ENCODE measurements at places on chromosomes 11 and 22.

DNA sequence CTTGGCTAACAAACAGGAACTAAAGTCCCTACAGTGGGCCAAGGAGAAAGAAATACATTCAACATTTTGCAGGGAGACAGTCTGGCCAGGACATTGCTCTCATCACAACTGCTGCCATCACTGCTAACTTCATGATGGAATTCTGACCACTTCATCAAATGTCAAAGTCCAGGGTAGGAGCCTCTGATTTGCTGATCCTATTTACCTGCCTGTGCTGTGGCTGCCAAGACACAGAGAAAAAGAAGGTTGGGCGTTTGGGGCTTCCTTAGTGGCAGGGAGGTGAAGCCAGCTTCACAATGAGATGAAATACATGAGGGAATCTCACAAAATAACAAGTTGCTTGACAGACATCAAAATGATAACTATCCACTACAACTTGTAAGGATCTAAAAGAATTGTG, 343.9 kb upstream of the CADM1 start:
- DNase-seq, result no peak

DNA sequence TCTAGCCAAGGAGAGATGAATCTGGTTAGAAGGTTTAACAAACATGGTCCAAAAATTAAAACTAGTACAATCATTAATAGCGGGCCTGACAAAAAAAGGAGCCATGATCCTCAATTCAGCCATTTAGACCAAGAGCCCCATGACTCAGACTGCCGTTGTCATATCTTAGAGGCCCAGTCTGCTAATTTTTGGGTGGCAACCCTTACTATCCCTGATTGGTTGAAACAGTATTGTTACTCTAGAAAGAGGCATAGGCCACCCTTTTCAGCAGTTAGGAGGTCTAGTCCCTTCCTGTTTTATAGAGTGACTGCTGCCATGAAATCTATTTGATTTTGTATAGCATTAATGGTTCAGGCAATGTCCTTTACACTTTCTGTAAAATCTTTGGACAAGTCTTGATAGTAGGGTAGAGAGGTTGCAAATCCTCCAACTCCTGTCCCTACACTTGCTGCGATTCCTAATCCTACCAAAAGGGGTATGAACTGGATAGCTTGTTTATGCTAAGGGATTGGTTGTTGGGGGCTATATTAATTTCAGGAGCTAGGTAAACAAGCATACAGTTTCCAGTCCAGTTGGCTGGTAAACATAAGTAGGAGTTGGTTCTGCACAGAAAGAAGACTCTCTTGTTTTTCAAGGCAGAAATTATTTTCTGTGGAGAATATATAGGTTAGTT, 1056.3 kb upstream of the CNTN5 start:
- no peak for DNase-seq

DNA sequence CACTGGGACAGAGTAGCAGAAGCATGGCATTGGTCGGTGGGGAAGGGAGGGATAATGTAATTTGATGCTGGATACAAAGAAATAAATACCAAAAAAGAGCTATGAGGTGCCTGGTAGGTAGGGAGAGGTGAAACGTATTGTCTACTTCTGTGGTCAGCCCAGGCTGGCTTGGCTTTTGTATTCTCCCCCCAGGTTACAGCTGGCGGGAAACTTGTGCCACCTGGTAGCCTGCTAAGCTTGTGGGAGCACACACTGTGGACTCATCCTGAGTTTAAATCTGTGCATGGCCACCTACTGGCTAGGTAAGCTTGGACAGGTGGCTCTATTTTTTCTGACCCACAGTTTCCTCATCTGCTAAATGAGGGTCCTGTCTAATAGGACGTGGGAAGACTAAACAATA, 165.2 kb upstream of the E2F8 start:
- DNase-seq, result no peak

DNA sequence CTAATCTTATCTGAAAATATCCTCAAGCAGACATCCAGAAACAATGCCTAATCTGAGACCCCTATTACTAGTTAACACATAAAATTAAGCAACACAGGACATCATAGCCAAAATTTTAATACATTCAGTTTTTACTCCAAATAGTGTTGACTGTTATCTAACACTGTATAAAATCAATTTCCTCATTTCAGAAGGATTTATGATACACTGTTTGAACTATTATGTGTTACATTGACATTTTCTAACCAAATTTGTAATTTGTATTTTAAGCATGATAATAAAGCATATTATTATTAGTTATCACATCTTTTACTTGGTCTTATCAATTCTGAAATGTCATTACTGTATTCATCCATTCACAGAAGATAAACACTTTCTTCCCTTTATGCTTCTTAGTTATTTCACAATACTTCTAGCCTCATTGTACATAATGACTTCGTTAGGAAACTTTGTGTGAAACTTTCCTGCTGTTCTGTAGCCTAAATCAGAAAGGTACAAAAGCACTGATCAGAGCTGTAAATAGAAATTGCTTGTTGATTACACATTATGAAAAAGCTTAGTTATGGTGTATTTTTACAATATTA, 1248.9 kb downstream of the JRKL start:
- no peak for DNase-seq

DNA sequence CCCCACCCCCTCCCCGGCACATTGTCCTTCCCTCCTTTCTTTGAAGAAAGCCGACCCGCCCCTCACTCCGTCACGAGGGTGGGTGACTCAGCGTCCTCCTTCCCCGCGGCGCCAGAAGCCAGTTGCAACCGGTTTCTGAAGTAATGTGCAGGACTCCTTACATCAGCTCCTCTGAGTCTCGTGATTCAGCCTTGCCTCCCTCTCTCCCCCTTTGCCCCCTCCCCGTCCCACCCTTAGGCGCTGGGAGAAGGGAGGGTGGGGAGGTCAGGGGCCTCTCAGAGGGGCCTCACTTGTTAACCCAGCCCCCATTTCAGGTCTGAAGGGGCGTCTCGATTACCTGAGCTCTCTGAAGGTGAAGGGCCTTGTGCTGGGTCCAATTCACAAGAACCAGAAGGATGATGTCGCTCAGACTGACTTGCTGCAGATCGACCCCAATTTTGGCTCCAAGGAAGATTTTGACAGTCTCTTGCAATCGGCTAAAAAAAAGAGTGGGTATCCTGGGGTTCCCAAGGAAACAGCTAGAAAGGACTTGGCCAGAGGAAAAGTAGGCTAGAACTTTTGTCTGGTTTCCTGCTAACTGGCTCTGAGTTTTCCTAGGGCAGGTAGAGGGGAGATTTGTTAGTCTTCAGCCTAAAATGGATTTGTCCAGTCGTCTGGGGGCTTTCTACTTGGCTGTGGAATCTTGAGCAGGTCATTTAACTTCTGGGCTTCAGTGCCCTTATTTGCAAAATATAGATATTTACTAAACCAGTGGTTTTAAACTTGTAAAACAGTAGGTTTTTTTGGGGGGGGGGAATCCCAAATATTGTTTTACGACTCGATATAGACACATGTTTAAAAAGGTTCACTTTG, 1.1 kb downstream of the SLC3A2 start:
- peak; percentile 98 for DNase-seq

DNA sequence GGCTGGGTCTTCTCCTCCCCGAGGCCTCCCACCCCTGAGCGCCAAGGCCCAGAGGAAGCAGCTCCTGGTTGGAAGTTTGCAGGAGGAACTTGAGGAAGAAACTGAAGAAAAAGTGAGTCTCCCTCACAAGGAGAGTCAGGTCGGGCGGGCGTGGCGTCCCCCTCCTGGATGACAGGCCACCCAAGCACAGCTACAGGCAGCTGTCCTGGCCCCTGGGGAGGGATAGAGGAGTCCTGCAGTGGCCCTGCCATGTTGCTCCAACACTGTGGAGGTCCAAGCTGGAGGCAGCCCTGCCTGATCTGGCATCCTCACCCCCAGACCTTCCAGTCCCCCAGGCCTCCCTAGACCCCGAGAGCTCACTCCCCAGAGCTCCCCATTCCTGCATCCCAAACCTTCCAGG, 1150.1 kb downstream of the BRD1 start:
- DNase-seq, result no peak

DNA sequence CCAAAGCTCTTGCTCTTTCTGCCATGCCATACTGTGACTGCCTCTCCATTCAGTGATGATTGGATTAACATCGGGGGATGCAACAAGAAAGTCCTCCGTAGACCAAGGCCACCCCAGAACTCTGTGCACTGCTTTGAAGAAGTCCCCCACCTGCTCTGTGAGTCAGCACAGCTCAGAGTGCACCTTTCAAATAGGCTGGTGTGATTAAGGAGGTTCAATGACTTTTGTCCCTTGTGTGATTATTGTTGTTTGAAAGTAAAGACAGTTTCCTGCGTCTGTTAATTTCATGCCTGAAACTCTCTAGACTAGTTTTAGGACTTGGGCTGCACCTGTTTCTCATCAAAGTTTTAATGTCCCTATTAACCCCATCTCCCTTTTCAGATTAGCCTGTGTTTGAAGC, 33.0 kb upstream of the DBX1 start:
- DNase-seq, result no peak

DNA sequence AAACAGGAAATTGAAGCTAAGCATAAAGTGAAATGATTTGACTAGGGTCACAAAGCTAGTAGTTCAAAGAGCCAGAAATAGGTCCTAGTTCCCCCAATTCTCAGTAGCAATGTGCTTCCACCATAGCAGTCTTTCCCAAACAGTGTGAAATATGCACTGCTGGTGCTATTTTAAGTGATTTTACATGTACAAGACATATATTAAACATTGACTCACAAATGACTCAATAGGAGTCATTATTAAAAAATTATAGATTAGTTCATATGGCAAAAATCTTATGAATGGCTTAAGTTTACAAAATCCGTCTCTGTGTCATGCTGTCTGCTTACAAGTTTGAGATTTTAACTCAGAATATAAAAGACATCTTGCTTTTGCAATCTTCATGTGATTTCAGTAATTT, 21.4 kb downstream of the KIF18A start:
- peak; percentile 16 for DNase-seq

Measured in fibroblast of the conjunctiva (primary cell).